ENCODE measurements at places on chromosomes 2 and 18.

DNA sequence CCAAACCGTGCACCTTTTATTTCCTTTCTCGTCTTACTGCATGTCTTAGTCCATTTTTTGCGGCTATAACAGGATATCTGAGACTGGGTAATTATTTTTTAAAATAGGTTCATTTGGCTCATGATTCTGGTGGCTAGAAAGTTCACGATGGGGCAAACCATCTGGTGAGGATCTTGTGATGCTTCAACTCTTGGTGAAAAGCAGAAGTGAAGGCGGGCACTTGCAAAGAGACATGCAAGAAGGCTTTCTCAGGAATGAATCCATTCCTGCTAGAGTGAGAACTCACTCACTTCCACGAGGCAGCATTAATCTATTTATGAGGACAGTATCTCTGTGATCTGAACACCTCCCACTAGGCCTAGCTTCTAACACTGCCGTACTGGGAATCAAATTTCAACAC, 327.1 kb upstream of the RBMS1 start:
- DNase-seq: peak; percentile 16

DNA sequence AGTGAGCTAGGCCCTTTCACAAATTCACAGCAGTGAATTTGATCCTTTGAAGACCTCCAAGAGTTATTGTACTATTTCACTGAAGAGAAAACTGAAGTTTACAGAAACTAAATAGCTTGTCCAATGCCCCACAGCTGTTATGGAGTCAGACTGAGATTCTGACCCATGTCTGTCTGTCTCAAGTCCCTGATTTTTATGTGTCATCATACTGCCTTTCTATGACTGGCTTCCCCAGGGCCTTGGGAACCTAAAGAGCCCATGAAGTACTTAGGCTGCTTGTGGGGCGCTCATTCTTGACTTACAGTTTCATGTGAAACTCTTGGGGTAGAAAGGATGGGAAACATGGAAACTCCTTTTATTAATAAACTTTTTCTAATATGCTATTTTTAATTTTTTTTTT, 107.7 kb downstream of the ATL2 start:
- no peak for DNase-seq

DNA sequence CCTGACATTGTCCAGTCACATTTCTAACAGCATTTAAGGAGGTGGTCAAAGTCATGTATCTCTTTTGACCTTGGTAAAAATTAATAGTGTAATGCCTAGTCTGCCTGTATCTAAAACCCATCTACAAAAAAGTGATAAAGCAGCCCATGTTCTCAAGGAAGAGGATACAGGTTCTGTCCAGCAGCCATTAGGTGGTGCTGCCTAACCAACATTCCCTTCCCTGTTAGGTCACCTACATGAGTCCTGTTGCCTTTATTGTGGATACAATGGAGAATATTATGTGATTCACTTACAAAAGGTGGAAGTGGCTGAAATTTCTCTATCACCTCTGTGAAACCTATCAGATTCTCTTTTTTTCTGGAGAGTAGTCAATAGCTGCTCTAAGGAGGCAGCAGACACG, 52.5 kb downstream of the AQP4 start:
- no peak for DNase-seq

- DNase-seq: no peak
Measured at GRCh38 chr2:80852808-80853139, 548.2 kb upstream of the LRRTM1 start.

DNA sequence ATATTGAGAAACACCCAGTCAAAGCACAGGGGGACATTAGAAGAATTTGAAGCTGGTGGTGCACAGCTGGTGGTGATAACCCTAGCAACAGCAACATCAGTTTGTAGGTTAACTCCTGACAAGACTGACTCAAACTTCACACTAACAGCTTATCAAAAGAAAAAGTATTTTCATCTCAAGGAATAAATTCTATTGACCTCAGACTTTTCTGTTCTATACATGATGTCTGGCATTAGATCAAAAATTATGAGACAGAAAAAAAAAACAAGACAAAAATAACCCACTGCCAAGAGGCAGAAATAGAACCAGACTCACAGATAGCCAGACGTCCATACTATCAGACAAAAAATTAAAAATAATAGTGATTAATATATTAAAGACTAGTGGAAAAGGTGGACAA, 126.1 kb downstream of the COL6A3 start:
- no peak for DNase-seq

DNA sequence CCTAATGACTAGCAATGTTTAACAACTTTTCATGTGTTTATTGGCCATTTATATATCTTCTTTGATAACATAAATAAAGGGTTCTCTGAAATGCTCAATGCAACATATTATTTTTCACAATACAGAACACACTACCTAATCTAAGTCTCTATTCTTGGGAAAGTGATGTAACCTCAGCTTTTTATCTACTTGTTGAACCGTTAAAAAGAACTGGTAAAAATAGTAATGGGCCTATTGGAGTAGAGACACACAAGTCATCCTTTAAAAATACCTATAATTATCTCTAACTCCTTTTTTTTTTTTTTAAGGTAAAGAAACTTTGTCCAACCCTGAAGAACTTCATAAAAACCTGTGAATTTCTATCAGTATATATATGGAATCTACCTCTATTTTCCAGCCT, 1067.7 kb upstream of the CELF4 start:
- no peak for DNase-seq

Data from mucosa of descending colon (tissue), 3 donors.